ENCODE measurements at places on chromosomes 16 and 17. TPM values are rescaled to one million over a fixed set of nuclear protein-coding genes. Genes with fewer than 3 reads are reported as not detected.

Gene HOXB3
- polyA plus RNA-seq = 224 TPM

GRCh38 chr16:68367030-68367429 is 56.2 kb downstream of the PRMT7 start:
- DNase-seq = no peak

- DNase-seq = no peak
Measured at GRCh38 chr16:86751076-86752030, 173.0 kb downstream of the FOXL1 start.

DNA sequence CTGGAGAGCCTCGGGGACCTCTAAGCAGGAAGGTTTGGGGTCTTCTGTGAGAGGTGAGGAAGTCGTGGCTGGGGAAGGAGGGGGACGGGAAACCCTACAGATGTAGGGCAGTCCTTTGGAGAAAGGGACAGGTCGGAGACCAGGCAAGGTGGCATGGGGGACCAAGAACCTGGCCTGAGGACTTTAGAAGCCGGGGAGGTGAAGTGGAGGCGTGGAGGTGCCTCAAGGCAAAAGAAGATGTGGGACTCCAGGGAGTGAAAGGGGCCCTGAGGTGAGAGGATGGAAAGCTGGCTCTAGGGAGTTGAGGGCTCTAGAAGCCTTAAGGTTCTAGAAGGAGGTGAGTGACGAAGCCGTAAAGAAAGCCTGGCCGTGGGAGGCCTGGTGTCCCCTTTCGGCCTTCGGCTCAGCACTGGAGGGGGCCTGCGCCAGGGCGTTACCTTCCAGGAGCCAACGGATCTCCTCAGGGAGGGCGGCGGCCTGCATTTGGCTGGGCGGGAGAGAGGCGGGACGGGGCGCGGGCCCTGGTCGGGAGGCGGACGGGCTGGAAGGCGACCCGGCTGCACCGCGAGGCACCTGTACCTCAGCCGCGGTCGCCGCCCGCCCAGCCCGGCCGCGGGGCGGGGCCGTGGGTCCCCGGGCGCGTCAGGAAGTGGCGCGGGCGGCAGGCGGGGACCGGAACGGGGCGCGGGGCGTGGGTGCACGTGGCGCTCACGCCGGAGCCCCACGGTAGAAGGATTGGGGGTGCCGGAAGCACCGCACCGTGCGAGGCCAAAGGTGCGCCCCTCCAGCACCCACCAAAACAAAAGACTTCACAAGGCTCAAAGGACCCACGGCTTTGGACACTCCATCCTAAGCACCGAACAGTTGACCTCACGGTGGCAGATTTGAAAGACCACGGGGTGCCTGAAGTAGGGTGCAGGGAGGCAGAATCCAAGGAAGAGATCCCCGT is at the start of gene SKAP1:
Gene SKAP1, minus strand, starts transcription at position 577 of the 949 bp plus-strand sequence.
- DNase-seq = no peak

- no peak for DNase-seq
Measured at GRCh38 chr17:27356091-27356705, 62.3 kb downstream of the WSB1 start.

Data from left kidney (tissue), 8 donors.